ENCODE measurements at places on chromosomes 7 and 10.

- no peak for DNase-seq
These were observed 73.1 kb downstream of the TLL2 start for GRCh38 chr10:96440361-96441292.

DNA sequence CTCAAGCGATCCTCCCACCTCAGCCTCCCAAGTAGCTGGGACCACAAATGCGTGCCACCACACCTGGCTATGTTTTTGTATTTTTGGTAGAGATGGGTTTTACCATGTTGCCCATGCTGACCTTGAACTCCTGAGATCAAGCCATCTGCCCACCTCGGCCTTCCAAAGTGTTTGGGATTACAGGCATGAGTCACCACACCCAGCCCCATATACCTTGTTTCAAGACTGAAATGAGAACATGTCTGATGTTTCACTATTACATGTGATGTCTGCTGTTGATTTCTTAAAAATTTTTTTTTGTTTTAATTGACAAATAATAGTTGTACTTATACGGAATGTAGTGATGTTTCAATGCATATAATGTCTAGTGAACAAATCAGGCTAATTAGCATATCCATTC lies 14.5 kb downstream of the KLHL7 start:
- DNase-seq: no peak

DNA sequence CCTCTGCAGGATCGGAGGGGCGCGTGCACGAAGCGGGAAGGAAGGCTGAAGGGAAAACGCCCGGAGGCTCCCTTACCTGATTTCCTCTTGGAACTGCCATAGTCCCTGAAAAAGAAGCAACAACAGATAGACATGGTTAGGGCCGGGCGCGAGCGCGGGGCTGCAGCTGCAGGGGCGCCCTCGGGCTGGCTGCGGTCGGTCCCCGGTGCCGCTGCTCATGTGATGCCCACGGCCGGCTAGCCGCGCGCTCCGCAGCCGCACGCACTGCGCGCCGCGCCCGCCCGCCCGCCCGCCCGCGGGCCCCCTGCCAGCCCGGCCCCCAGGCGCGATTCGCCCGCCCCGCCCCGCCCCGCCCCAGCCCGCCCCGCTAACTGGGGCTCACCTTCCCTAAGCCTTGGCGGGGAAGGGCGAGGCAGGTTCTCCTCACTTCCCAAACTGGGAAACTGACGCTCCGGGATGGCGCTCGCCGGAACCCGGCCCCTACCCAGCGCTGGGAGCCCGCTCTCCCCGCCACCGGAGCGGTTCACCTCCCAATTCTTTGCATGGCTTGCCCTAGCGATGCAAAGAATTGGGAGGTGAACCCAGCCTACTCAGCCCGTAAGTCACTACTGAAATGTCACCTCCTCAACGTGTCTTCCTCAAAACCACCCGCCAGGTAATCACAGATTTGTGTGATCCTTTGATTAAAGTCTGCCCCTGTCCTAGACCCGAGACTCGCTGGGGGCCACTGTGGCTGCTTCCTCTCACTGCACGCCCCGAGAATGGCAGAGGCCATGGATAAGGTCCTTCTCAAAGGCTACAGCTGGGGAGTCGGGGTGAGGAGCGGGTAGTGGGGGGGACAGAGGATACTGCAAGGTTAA lies 162.2 kb downstream of the SH3PXD2A start:
- DNase-seq: peak; percentile 49

DNA sequence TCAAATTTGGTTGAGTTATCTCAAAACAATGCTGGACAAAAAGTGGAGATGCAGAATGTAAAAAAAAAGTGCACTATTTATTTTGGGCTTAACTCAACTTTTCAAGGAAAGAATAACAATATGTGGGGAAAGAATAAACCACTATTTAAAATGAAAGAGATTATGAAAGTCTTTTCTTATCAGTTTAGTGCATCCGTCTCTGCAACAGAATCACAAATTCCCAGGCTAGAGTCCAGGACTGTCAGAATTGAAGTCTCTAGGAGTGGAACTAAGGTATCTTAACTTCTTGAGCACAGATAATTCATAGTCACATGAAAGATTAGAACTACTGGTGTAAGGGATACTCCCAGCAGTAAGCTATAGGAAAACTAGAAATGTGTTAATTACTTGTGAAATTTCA lies 1200.3 kb upstream of the LRRN3 start:
- no peak for DNase-seq

GRCh38 chr7:1964913-1965578 lies 267.7 kb downstream of the MAD1L1 start:
- no peak for DNase-seq

DNA sequence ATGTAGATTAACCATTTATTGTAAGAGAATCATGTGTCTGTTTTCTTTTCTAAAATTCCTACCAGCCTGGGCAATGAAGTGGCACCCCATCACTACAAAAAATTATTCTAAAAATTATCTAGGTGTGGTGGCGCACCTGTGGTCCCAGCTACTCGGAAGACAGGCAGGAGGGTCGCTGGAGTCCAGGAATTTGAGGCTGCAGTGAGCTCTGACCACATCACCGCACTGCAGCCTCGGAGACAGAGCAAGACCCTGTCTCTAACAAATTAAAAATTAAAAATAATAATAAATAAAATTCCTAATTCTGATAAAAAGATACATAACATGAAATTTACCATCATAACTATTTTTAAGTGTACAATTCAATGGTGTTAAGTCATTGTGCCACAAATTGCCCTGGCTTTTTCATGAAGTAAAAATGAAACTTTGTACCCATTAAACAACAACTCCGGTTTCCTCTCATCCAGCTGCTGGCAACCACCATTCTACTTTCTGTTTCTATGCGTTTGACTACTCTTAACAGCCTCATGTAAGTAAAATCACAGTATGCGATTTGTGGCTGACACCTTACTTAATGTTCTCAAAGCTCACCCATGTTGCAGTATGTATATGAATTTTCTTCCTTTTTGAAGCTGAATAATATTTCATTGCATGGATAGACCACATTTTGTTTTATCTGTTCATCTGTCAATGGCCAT lies 20.6 kb upstream of the USP6NL start:
- DNase-seq: no peak

DNA sequence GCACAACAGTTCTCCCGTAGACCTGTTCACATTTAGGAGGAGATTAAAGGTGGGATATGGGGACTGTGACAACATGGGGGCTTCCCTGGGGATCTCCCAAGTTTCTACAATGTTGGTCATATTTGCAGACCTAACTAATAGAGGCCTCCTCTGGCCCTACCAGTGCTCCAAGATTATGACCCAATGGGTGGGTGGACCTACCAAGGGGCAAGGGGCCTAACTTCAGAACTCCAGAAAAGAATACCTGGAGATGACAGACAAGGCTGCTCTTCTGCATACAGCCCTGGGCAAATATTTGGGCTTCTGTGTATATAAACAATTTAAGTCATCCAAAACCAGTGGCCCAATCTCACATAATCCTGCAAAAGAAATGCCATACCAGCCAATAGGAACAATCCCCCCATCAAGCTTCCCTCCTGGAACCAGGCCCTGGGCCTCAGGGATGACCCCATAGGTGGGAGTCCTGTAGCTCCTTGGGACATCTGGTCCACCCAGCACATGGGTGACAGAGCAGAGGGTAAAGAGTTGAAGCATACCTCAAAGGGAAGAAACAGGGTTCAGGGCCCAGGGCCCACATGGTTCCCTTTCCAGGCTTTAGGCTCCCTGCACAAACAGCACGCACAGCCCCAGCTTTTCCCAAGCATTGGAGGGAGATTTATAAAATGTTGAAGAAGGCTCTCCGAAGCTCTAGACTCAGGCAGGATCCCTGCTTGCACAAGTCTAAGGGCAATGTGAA lies 86.1 kb upstream of the CHST15 start:
- DNase-seq: no peak

DNA sequence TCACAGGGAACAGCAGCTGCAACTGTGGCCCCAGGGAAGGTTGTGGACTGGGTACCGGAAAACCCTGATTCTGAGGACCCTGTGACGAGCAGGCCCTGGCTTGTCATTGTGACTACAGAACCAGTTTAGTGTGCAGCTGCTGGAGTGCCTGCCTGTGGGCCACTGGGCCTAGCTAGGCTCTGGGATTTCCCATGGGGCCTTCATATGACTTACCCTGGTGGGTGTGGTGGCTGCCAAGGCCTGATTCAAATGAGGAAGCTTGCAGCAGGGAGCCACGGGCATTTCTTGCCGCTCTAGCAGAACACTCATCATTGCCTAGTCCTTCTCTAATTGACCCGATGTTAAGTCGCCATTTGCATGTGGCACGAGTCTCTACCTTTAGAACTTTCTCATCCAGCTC lies 14.7 kb upstream of the CAMK2G start:
- no peak for DNase-seq

DNA sequence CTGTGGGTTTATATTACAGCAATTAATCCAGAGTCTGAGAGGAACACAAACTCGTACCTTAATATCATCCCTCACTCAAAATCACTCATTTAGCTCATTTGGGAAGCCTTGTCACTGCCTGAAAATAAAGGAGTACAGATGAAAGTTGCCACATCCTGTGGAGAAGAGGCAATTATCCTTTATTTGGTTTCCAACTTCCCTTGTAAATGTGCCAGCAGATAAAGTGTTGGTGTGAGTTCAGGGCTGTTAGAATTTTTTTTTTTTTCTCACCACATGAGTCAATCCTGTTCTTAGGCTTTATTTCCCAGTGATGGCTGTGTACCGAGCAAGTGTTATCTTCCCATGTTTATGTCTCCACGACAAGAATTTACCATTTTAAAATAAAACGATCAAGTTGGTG lies 99.0 kb upstream of the SMIM30 start:
- DNase-seq: no peak

- no peak for DNase-seq
These were observed 365.8 kb downstream of the BBS9 start for GRCh38 chr7:33495207-33495606.

DNA sequence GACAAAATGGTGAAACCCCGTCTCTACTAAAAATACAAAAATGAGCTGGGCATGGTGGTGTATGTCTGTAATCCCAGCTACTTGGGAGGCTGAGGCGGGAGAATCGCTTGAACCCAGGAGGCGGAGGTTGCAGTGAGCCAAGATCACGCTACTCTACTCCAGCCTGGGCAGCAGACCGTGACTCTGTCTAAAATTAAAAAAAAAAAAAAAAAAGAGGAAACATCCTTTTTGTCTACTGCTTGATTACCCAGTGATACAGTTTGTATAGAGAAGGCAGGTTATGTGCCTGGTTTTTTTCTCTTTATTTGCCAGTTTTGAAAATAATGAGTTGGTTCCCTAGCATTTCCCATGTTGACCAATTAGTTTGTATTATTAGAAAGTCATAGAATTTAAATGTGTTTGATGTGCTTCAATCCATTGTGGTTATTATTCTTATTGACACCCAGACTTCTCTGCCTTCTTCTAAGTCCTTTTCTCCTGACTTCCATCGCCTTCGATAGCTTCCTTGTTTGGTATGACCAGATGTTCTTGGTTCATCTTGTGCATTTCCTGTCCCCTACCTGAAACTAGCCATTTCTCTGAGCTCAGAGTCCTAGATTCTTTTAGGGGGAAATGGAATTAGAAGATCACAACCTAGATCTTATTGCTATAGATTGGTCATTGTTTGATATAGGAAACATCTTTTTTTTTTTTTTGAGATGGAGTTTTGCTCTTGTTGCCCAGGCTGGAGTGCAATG lies 43.2 kb downstream of the VKORC1L1 start:
- DNase-seq: no peak

GRCh38 chr10:106534441-106534840 lies 630.1 kb downstream of the SORCS1 start:
- no peak for DNase-seq

- DNase-seq: no peak
These were observed 44.4 kb downstream of the IFIT5 start for GRCh38 chr10:89458784-89459183.

DNA sequence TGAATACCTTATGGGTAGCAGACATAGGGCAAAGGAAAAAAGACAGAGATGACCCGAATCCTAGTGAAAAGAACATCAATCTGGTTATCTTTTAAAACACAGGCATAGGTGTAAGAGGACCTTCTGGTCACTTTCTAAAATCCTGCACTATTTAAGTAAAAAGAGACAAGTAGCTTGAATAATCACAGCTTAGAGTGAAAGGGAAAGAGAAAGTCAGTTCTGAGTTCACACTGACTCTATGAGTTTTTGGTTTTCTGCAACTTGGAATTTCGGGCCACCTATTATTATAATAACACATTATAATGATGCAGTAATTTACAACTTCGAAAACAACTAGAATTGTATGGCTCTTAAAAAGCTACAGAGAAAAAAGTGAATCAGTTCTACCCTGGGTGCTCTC lies 247.8 kb downstream of the DOCK4 start:
- no peak for DNase-seq

- no peak for DNase-seq
These were observed 6.9 kb upstream of the SUN1 start for GRCh38 chr7:825386-825785.

DNA sequence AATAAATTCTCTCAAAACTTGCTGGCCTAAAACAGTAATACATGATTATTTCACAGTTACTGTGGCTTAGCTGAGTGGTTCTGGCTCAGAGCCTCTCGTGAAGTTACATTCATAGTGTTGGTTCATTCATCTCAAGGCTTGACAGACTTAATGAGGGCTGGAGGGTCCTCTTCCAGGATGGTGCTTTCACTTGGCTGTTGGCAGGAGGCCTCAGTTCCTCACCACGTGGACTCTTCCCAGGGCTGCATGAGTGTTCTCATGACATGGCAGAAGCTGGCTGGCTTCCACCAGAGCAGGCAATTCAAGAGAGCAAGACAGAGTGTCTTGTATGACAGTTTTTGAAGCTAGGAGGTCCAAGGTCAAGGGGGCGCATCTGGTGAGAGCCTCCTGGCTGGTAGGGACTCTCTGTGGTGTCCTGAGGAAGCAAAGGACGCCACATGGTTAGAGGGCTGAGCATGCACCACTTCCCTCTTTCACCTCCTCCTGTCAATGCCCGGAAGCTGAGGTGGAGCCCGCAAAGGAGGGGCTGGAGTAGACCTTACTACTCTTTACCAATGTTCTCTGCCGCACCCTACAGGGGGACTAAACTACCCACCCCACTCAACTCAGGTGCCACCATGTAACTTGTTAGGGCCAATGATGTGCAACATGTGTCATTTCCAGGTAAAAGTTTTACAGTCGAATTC lies 58.2 kb upstream of the YAE1 start:
- no peak for DNase-seq

GRCh38 chr7:90211391-90212148 lies at the start of gene STEAP2:
Gene STEAP2 (plus strand): TSS chr7:90211740. CDS start chr7:90225083, 13,343 bp downstream.
- peak; percentile 1 for DNase-seq

DNA sequence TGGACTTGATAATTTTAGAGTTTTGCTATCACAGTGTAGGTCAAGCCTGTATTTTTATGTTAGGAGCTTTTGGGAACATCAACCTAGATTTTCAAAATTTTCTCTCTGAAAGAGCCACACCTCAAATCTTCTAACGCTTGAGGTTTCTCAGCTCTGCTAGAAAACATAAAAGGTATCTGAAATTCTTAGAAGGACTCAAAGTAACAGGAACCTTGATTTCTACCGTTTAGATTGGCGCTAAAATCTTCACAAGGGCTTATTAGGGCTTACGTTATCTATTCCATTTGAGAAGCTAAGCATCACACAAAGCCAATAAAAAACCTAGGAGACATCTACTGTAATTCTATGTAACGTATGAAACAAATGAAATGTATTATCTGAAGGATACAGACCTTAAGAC lies 192.4 kb downstream of the AHR start:
- DNase-seq: peak; percentile 19
